ENCODE measurements at places on chromosomes 3 and 15.

DNA sequence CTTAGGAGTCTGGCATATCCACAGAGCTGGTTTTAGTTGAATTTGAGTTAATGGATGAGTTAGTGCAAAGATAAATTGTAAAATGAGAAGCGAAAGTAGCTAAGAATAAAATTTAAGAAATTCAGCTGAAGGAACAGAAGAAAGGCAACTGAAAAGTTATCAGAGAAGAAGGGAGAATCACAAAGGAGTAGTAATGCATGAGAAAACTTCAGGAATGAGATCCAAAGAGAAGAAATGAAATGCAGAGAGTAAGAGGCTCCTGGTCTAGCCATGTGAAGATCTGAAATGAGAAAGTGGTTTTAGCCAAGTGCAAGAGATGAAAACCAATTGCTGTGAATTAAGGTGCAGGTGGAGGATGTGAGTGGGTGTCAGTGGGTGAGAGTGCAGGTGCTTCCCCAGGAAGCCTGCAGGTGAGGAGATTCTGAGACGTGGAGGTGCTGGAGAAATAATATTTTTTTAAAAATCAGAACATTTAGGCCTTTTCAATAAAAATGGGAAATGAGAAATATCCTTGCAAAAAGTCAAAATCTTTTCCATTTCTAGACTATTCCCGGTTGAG is 18.5 kb downstream of the KBTBD8 start:
- no peak for DNase-seq

DNA sequence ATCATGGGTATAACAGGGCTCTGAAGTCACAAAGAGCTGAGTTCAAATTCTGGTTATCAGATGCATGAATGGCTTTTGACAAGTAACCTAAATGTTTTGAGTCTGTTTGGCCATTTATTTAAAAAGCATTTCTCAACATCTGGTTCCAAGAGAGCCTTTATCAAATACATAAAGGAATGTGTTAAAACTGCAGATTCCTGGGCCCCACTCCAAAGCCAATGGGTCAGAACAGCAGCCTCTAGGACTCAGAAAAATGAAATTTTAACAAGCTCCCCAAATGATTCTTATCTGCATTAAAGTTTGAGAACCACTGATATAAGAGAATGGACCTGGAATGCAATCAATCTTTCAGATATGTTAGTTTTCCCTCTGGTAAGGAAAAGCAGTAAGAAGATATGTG is 3.4 kb downstream of the B4GALT4 start:
- DNase-seq = no peak

DNA sequence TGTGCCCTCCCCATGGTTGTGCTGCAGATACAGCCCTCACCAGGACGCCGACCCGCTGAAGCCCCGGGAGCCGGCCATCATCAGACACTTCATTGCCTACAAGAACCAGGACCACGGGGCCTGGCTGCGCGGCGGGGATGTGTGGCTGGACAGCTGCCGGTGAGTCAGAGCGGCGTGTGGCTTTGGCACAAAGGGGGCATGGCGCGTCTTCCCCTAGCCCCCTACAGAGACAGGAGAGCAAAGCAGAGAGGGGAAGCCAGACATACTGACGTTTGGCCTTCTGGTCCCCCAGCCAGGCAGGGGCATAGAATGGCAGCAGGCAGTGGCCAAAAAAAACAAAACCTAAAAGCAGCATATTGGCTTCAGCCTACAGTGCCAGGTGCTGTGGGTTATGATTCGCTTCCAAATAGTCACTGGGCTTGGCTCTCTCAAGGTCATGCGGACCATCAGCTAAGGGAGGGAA is 64.0 kb downstream of the MESD start:
- DNase-seq = no peak

- DNase-seq = peak; percentile 42
These were observed 123.9 kb downstream of the OXNAD1 start for GRCh38 chr3:16388850-16389441.
